ENCODE measurements at places on chromosomes 5 and 9. TPM values are rescaled to one million over a fixed set of nuclear protein-coding genes. Genes with fewer than 3 reads are reported as not detected.

PTPRD gene
- total RNA-seq = not detected

AP3S1 gene
- total RNA-seq = 296 TPM

SLC6A7 gene
- 0.10 TPM for total RNA-seq

ARHGEF28 gene
- 20.1 TPM for total RNA-seq

- DNase-seq = no peak
These were observed 329.8 kb downstream of the SLIT3 start for GRCh38 chr5:168971100-168971499.

- DNase-seq = no peak
These were observed 14.6 kb downstream of the MRPL36 start for GRCh38 chr5:1785062-1785461.

DNA sequence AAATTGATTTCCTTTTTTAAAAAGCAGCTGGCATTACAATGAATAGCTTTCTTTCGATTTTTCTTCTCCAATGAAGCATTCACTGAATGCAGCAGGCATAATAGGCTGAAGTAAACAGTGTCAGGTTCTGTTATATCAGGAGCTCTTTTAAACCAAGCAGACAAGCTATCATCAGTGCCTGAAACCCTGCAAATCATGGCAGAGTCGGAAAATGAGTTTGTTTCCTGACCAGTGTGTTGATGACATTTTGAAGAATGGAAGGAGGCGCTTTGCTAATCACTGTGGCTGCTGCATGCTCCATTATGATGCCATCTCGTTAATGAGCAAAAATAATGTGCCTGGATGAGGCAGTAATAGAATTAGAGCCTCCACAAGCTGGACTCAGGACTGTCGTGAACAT, 284.5 kb downstream of the ZNF608 start:
- no peak for DNase-seq

DNA sequence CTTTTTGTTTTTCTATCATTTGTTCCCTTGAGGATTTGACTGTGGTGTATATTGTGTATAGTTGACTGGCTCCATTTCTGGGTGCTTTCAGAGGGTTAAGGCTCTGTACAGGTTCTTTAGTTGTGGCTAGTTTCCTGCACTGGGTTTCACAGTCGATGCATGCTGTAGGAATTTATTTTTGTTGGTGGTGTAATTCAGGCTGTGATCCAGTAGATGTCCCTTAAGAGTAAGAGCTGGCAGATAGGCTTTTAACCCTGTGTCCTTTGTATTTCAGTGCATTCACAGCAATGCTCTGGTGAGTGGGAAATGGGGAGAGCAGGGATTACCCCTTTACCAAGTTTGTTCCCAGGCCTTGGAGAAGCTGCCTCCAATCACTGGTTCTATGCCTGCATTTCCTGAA, 112.9 kb downstream of the SPATA31D1 start:
- DNase-seq = no peak

- DNase-seq = peak; percentile 86
These were observed 667.1 kb upstream of the RGMB start for GRCh38 chr5:98106116-98107031.

DNA sequence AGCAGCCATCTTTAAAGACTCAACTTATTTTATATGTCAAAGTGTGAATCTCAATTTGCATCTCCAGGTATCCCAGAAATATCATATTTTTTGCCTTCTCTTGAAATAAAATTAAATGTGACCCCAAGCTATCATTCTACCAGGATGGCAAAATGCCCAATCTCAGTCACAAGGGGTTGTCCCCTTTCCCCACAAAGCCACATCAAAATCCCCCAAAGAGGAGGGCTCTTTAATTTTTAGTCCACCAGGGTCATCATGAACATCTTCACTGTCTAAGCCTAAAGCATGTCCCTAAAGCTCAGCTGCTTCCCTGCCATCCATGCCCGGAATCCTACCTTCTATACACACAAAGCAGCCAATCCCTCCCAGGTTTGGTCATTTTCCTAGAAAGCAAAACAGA, 670.5 kb upstream of the KLF4 start:
- DNase-seq = no peak

GRCh38 chr5:58358501-58359178, 101.2 kb downstream of the PLK2 start:
- no peak for DNase-seq

GRCh38 chr9:92140074-92140753, 25.0 kb upstream of the SPTLC1 start:
- DNase-seq = peak; percentile 87

DNA sequence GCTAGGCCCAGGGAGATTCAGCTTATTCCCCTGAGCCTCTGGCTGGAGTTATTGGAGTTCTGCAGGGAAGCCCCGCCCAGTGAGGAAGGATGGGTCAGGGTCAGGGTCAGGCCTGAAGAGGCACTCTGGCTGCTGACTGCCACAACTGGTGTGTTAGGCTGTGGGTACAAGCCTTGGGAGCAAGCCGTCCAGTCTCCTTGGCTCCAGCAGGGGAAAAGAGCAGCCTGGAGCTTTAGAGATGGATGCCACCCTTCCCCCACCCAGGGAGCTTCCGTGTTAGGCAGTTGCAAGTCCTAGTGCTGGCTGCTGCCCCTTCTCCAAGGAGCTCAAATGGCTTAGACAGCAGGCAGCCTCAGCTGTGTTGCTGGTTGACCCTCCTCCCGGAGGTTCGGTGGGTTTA, 34.4 kb upstream of the TAF11L2 start:
- no peak for DNase-seq

DNA sequence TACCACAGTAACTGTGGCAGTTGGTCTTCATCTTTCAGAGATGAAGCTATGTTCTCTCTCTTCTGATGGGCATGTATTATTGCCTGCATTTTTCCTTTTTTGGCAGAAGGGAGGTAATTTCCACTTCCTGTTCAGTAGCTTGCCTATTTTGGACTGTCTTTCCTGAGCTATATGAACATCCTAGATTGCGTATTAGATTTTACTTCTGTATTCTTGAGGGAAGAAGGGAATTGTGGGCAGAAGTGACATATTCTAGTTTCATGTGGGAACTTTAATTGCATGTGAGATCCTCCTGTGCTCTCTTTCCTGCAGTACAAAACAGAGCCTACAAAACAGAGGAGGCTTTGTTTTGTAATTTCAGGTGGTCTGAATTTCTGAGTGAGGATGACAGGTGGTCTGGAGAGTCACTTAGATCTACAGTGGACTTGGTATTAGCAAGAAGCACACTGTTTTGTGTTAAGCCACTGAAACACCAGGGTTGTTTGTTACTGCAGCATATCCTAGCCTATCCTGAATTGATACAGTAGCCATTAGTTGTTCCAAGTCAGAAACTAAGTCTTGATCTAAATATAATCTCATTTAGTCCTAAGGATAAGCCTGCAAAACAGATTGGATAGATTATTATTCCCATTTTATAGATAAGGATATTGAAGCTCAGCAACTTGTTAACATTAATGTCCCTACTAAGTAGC, 68.1 kb downstream of the AOPEP start:
- no peak for DNase-seq

GRCh38 chr5:50653946-50654345, 12.5 kb upstream of the PARP8 start:
- no peak for DNase-seq

- DNase-seq = no peak
These were observed 225.8 kb upstream of the DAPK1 start for GRCh38 chr9:87271696-87272477.

DNA sequence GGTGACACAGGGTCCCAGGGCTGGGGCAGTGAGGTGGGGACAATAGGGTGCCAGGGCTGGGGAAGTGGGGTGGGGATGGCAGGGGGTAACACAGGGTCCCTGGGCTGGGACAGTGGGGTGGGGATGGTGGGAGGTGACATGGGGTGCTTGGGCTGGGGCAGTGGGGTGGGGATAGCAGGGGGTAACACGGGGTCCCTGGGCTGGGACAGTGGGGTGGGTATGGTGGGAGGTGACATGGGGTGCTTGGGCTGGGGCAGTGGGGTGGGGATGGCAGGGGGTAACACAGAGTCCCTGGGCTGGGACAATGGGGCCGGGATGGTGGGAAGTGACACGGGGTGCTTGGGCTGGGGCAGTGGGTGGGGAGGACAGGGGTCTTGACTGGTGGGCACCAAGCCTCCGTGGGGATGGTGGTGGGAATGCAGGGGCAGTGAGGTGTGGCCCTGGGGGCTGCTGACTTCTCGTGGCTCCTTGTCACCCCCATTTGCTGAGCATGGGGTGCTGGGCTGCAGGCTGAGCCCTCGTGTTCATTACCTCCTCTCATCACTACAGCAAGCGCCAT, 41.7 kb downstream of the OLFM1 start:
- no peak for DNase-seq

DNA sequence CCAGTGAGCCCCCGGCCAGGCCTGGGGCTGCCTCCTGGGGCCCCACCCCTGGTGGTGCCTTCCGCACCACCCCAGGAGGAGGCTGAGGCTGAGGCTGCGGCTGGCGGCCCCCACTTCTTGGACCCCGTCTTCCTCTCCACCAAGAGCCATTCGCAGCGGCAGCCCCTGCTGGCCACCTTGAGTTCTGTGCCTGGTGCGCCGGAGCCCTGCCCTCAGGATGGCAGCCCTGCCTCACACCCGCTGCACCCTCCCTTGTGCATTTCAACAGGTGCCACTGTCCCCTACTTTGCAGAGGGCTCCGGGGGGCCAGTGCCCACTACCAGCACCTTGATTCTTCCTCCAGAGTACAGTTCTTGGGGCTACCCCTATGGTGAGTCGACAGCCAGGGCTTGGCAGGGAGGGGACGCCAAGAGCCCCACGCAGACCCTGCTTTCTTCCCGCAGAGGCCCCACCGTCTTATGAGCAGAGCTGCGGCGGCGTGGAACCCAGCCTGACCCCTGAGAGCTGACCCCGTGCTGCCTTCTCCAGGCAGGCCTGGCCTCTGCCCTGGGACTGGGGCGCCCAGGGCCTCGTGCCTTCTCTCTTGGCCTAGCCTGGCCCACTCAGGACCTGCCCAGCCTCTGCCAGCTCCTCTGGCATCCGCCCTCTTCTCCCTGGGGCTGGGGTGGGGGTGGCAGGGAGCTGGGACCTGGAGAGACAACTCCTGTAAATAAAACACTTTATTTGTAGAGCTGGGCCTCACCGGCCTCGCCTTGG, 4.0 kb upstream of the EHMT1 start:
- DNase-seq = no peak

DNA sequence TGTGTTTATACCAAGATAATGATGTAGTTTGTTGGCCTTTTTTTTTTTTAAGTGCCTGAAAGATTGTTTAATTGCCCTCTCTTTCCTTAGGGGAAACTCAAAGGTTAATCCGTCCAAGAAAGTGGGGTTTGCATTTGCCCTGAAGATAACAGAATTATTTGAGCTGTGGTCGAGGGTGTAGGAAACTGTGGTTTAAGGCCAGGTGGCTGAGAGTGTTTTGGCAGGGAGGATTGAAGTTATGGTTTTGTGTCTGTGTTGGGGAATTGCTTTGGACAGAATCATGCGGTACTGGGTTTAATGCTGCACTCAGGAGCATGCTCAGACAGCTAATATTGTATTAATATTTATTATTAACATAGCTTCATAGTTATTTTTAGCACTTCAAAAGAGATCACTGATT, 509.8 kb downstream of the EBF1 start:
- peak; percentile 79 for DNase-seq

DNA sequence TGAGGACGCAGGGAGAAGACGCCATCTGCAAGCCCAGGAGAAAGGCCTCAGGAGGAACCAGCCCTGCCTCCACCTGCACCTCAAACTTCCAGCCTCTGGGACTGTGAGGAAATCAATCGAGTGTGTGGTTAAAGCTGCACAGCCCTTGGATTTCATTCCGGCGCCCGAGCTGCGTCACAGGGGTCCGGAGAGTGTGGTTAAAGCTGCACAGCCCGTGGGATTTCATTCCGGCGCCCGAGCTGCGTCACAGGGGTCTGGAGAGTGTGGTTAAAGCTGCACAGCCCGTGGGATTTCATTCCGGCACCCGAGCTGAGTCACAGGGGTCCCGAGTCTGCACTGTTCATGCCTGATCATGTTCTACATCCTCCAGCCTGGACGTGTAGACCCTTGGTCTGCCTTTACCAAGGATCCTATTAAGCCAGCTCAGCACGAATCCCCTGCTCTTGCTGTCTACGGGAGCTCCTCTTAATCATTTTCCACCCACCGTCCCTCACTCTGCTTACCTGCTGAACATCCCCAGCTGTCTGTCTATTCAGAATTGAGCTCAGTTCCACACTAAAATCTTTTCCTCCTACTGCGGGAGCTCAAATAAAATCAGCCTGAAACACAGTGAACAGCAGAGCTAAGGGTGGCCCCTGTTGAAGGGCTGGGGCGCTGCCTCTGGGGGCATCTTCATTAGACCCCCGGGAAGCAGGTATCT, 73.0 kb upstream of the OLFM1 start:
- DNase-seq = no peak

DNA sequence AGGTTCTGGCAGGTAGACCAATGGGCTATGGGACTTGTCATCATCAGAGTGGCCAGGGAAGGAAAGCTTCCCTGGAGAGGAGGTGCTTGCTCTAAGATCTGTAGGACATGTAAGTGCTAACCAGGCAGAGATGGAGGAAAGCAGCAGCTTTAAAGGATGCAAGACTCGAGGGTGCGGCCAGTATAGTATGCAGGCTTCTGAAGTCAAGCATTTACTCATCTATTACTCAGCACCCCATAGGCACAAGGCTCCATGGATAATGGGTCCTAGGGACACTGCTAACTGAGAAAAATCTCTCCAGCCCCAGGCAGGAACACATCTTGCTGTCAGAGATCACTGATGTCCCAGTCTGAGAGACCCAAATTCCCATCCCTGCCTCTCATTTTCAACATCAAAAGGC, 49.7 kb downstream of the WWC1 start:
- no peak for DNase-seq
